ENCODE measurements at places on chromosomes 1 and 21.

GRCh38 chr1:155961937-155962336, 16.4 kb downstream of the ARHGEF2 start:
- DNase-seq = peak; percentile 91

DNA sequence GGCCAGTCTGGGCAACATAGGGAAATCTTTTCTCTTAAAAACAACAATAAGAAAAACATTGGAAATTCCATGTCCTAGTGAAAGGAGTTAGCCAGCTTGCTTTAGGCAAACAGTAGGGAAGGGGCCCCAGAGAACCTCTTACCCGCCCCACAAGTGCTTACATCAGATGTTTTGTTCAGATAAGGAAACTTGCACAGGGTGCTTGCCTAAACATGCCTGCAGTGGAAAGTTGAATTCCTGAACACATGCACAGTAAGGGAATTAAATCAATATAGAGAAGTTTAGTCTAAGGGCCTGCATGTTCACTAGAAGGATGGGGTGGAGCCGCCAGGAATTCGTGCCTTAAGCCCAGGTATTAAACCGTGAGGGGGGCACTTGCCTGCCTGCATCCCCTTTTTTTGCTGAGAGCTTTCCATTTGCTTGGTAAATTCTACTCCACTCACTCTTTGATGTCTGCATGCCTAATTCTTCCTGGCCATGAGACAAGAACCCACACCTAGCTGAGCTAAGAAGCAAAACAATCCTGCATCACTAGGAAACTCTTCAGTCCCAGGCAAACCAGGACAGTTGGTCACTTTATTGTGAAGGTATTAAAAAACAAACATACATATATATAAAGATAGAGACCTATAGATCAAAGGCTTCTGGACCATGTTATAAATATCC, 499.0 kb downstream of the SIPA1L2 start:
- no peak for DNase-seq

DNA sequence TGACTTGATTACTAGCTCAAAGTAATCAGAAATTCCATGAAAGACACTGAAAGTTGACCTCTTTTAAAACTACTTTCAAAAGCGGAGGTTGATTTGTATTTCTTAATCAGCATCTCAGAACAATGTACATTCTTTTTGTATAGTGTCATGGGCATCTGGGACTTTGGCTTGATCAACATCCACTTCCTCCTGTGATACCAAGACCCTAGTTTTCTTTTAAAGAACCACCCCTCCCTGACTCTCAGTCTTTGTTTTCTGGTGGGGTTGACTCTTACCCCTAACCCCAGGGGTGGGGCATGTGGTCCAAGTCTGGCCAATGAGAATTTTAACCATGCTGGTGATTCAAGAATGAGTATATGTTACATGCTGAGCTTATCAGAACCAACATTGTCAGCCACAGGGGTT, 21.7 kb upstream of the IRF2BP2 start:
- DNase-seq = peak; percentile 98

GRCh38 chr1:81700728-81701470, 99.8 kb upstream of the ADGRL2 start:
- no peak for DNase-seq

GRCh38 chr21:42887326-42887725, 5.8 kb upstream of the NDUFV3 start:
- no peak for DNase-seq

GRCh38 chr1:18422954-18423353, 57.8 kb upstream of the KLHDC7A start:
- no peak for DNase-seq
